ENCODE measurements at places on chromosomes 16 and 17.

- DNase-seq = no peak
These were observed 15.3 kb downstream of the LASP1 start for GRCh38 chr17:38885044-38885727.

DNA sequence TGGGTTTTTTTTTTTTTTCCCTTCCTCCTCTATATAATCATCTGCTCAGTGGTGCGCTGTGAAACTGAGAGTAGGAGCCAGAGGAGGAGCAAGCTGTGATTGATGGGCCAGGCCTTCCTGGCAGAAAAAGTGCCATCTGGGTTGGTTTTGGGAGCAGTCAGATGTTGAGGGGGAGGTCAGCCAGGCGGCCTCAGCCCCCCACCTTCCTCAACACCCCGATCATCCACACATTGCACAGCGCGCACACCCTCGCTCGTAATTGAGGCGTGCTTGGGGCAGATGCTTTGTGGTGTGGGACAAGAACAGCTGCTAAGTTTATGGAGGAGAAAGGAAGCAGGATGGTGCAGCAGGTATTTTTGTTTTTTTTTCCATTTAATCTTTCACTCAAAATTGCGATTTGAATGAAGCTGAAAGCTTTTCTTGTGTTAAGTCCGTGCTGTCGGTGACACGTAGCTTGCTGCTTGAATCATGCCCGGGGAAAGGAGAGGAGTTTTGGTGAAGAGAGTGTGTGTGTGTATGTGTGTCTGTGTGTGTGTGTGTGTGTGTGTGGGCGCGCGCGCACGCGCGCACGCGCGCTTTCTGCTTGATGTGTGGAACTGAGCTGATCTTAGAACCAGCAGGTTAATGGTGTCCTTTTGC, 177.4 kb downstream of the RBFOX1 start:
- DNase-seq = no peak

DNA sequence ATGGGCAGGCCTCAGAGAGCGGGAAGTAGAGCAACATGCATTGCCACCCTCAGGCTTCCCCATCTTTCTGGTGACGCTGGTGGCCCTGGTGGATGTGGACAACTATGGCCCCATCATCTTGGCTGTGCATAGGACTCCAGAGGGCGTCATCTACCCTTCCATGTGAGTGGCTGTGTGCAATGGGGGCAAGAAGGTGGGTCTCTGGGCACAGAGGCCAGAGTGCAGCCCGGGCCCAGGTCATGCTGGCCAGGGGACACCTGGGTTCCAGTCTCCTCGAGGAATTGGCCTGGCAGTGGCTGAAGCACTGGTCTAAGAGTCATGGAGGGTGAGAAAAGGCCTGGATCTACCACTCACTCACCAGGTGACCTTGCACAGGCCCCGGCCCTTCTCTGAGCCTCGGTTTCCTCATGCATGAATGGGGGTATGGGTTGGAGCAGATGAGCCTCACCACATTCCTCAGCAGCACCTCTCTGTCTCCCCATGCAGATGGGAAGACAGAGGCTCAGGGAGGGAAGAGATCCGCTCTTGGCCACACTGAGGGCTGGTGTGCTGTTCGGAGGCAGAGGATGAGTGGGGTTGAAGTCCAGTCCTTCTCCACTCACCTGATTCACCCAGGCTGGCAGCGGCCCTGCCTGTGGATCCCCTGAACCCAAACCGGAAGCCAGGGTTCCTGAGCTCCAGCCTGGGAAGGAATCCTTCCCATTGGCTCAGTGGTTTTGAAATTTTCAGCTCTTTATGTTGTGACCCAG, 7.2 kb upstream of the ADGRG3 start:
- no peak for DNase-seq

- DNase-seq = no peak
These were observed 994 bp downstream of the PITPNA start for GRCh38 chr17:1561420-1562175.

- no peak for DNase-seq
These were observed 2.0 kb upstream of the DNAI2 start for GRCh38 chr17:74271901-74272561.

DNA sequence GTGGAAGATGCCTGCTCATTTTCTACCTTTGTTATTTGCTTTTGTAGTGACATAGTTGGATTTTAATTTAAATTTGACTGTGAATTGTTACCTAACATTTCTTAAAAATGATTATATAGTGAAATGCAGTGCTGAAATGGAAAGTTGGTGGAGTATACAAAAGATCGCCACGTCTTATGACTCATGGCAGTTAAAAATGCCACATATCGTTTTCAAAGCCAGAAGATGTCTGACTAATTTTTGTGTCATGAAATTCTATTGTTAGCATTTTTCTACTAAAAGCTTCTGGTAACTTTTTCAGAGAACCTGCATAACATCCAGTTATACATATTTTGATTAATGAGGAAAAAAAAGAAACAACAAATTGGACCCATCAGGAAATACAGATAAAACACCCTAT, 20.6 kb downstream of the MAP2K4 start:
- peak; percentile 49 for DNase-seq

DNA sequence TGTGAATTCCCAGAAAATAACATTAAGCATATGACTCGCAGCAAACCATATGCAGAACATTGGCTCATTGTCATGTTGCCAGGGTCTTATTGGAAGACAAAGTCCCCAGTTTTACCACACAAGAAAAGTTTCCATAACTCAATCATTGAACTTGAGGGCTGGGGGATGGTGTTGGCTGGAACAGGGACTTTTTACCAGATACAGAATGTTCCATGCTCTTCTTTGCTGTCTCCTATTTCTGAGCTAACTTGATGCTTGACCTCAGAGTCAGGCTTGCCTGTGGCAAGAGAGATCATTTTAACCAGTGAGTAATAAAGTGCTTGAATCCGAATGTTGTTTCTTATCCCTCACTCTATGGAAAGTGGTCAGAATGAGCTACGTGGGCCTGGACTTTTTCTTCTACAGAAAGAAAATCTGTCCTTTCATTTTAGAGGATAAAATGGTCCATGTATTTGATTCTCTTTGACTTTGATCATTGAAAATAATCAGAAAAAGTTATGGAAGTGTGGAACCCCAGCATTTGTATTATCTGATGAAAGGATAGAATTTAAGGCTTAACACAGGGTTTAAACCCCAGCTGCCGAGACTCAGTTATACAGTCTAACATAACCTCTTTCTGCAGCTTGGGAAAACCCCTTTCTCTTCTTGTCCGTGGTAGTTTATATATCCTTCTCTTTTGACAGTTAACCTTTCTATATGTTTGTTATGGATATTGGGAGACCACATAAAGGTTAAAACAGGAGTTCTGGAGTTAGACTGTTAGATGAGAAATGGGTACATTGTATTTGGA, 67.0 kb downstream of the TUBD1 start:
- peak; percentile 97 for DNase-seq

DNA sequence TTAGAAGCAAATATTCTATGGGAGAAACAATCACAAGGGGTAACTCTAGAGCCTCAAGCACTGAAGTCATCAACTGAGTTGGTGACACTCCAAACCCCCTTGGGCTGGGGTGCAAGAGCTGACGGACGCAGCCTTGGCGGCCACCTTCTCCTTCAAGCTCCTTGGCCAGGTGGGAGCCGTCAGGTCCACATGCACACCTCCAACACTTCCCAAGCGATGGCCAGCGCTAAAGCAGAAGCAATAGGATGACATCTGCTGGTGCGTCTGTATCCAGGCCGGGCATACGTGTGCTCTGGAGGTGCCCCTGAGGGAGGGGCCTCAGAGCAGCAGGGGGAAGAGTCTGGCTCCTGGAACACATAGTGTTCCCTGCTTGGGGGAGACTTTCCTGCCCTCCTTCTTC, 12.2 kb upstream of the FOXJ1 start:
- no peak for DNase-seq

- peak; percentile 8 for DNase-seq
These were observed 744 bp downstream of the SALL1 start for GRCh38 chr16:51150165-51150887.

Measured in fibroblast of gingiva (primary cell).